ENCODE measurements at places on chromosomes 1 and 21. TPM values are rescaled to one million over a fixed set of nuclear protein-coding genes. Genes with fewer than 3 reads are reported as not detected.

The GLIS1 gene
- total RNA-seq, result not detected

The PROK1 gene
- total RNA-seq, result not detected

- DNase-seq, result no peak
Measured at GRCh38 chr21:39891111-39891510, 23.9 kb downstream of the PCP4 start.

GRCh38 chr1:169945181-169945580 is 51.5 kb upstream of the SCYL3 start:
- no peak for DNase-seq

DNA sequence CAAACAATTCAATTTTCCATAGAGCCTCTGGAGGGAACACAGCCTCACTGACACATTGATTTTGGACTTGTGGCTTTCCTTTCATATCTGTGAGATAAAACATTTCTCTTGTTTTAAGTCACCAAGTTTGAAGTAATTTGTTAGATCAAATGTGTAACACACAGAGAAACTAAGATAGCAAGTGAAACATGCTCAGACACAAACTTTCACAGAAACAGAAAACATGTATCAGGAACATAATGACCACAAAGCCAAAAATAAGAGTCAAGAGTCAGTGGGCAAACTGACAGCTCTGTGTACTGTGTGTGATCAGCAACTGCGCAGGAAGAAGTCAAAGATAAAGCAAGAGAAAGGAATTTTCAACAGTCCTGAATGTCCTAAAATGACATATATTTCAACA is 1237.5 kb downstream of the AMY1C start:
- no peak for DNase-seq
